ENCODE measurements at places on chromosomes 11 and 22.

- DNase-seq, result no peak
Observed at GRCh38 chr11:93520726-93521509, 22.3 kb downstream of the SMCO4 start.

DNA sequence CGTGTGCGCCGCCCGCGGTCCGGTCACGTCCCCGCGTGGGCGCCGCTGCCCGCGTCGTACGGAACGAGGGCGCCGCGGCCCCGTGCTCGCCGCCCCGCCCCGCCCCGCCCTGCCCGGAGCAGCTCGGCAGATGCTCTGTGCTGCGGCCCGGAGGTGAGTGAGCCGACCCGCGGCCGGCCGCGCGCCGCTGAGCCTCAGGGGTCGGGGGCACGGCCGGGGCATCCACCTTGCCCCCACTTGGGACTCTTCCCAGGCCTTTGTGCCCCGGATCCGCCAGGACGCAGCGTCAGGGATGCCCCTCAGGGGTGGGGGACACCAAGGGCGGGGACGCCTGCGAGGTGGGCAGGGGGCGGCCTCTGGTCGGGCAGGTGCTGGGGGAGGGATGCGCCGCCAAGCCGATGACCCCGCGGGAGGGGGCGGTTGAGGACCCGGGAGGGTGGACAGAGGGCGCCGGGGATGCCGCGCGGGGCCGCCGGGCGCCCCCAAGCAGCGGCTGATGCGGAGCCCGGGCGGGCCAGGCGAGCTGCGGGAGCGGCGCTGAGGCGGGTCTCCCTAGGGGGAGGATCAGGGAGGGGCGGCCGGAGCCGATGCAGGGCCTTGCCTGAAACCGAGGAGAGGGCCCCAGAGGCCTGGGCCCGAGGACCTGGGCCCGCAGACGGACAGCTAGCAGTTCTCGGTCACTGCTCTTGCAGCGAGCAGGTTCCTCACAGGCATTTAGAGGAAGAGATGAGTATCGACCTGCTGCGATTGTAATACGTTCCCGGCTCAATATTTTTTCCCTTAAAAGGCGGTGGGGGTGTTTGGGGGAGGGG is at the start of gene GNAZ:
Gene GNAZ, plus strand, starts transcription at position 102 of the 812 bp plus-strand sequence. CDS start 25,177 bp downstream, outside the sequence.
- DNase-seq, result no peak

- no peak for DNase-seq
Observed at GRCh38 chr11:68969386-68969785, 11.4 kb downstream of the MRGPRD start.

DNA sequence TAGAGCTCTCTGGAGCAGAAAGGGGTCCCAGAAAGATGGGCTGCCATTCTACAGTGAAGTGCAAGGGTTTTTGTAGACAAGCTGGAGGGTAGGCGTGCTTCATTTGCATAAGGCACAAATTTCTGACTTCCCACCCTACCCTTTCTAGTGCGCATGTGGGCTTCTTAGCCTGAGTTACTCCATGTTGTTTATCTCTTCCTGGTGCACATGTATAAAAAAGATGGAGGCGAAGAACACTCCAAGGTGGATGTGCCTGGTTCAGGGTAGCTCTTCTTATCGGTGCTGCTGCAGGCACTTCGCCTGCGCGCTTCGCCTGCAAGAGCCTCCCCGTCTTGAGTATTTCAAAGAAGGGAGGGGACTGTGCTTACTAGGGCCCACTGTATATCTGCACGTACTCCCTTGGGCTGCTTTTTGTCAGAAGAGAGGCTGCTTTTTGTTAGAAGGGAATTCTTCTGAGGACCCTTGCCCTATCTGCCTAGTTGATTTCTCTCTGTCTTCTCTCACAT is 1047.3 kb upstream of the CNTN5 start:
- DNase-seq, result no peak

DNA sequence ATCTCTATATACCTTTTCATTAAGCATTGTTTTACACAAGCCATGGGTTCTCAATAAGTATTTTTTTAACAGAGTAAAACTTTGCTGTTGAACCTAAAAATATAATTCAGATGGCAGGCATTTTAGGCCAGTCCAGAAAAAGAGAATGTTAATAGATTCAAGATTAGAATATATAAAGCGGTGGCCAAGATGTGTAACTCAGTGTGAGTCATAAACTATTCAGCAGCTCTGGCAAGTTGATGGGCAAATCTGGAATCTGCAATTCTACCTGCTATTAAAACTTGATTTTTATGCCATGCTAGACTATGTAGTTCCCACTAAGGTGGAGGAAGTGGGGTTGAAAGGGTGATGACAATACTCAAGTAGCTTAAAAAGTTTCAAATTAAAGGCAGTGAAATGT is 45.4 kb downstream of the CASP12 start:
- DNase-seq, result peak; percentile 38

GRCh38 chr11:1952806-1953482 is 5.8 kb downstream of the MRPL23 start:
- no peak for DNase-seq

DNA sequence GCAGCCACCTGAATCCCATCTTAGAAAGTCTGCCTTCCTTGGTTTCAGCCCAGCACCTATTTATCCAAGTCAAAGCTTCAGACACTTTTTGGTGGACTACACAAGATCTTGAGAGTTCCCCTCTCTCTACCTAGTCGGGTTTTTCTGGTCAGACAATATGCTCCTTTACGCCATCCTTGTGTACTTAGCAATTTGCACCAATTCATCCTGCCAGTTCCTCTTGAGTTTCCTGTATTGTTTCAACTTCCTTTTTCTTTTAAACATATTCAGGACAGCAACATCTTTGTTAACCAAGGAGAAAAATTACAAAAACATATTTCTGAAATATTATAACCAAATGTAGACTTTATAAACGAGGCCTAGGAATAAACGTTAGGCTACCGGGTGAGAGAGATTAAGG is 368.2 kb upstream of the CADM1 start:
- DNase-seq, result no peak

- no peak for DNase-seq
Observed at GRCh38 chr11:124662106-124662505, 11.4 kb downstream of the SIAE start.

DNA sequence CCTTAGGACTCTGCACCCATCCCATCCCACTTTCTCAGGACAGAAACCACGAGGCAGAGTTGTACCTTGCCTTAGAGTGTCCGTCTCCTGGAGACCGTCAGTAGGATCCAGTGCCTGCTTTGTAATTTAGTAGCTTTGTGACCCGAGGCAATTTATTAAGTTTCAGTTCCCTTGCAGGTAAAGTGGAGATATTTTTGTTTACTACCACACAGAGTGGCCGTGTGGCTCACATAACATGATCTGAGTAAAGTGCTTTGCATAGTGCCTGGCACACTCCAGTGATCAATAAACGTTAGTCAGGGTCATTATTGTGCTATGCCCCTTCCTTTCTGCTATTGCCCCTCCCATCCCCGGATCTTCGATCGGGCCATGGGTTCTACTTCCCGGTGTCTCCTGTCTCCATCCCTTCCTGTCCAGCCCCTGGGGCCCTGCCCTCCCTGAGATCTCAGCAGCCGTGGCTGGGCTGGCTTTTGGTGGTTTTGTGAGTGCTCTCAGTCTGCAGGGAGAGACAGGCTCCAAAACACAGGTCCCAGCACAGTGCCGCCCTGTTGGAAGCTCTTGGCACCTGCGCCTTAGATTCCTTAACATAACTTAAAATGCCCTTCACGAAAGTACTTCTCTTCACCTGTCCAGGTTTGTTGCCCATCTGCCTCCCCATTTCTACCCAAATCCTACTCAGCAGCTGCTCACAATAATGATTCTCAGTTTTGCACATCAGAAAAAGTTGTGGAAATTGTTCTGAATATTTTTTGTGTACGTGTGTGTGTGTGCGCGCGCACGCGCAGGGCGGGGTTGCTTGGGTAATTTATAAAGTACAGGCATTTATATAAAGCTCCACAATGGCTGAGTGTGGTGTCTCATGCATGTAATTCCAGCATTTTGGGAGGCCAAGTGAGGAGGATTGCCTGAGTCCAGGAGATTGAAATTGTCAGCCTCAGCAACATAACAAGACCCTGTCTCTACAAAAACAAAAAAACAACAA is 753.7 kb downstream of the NTM start:
- DNase-seq, result no peak

GRCh38 chr22:48709976-48710375 is 1117.7 kb downstream of the BRD1 start:
- DNase-seq, result no peak

GRCh38 chr11:99343117-99343516 is 322.4 kb downstream of the CNTN5 start:
- no peak for DNase-seq

DNA sequence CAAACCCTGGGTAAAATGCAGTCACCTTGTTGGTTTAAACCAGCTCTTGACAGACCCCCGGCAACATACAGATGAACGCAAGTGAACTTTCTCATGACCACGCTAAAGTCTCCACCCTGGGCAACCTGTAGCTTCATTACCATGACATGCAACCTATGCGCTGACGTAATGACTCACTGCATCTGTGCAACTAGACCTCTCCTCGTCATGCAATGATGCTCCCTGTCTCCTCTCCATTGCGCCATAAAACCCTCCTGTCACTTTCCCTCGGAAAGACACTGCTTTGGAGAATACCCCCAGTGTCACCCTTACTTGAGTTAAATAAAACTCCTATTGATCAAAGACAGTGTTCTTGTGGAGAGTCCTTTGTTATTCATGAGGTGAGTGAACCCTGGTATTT is 52.5 kb downstream of the RCN1 start:
- DNase-seq, result no peak

DNA sequence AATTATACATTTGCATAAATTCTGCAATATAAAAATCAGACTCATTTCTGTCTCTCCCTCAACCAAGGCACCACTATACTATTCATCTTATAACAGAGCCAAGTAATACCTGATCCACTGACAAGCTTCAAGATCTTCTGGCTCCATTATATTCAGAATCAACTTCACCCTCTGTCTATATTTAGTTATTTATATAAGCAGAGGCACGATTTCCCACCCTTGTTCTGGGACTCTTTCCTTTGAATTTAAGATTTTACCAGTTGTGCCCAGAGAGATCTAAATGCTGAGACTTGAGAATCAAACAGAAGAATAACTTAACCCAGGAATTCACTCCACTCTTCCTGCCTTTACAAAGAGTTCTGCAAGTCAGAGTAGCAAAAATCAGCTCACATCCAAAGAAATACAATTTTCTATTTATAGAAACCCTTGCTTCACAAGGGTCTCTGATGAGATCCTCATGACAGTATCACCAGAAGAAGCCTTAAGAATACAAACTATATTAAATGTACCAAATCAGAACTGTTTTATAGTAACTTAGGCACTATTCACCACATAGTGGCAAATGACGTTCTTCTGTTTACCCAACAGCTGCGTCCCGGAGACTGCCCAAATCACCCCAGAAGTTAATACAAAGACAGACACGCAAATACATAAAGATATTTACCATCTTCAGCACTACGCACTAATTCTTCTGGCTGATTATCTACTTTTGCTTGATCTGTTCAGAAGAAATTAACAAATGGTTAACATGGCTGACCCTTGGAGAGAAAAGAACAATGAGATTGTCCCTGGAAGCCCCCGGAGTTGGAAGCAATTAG is 32.3 kb upstream of the CCDC89 start:
- no peak for DNase-seq

- DNase-seq, result peak; percentile 17
Observed at GRCh38 chr11:9901943-9902342, 238.1 kb downstream of the SWAP70 start.

DNA sequence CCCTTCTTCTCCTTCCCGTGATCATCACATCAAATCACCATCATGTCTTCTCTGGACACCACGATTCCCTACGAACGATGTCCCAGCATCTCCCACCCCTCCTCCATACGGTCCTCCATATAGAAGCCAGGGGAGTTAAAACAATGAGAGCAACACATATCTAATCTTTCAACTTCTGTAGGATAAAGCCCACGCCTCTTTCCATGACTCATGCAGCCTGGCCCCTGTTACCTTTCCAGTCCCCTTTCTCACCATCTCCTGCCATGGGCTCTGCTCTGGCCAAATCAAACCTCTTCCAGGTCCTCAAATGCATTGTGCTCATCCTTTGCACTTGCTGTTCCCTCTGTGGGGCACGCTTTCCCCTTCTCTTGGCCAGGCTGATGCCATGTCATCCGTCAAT is 23.6 kb downstream of the RPS6KA4 start:
- no peak for DNase-seq

DNA sequence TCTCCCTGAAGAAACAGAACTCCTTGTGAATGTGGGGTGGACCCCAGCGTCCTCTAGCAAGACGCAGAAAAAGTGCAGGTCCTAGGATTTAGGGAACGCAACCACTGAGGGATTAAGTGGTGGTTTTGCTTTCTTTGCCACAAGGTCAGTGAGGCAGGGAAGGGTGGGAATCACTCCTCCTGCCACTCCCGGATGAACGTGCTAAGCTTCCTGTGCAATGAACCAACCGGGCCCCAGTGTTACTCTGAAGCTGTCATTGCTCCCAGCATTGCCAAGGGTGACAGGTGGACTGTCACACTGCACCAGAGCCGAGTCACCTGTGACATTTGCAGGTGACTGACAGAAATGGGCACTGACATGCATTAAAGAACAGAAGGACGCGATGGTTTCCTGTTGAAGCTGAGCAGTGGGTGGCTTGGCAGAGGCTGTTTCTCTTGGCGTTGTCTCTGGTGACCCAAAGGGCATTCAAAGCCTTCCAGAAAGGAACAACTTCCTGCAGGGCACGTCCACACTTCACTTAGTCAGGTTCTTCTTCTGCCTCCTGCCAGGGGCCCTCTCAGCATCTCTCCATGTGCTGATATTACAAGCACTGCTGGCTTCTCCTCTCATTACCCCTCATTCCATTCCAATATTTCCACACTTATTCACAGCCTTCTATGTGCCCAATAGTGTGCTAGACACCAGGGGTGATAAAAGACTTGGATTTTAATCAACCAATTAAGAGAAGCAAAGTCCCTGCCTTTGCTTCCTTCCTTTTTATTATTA is 9.7 kb downstream of the KIRREL3 start:
- DNase-seq, result no peak

- DNase-seq, result no peak
Observed at GRCh38 chr22:21069375-21069774, 23.6 kb downstream of the LRRC74B start.

GRCh38 chr22:31394326-31394725 is 5.1 kb upstream of the DRG1 start:
- no peak for DNase-seq

DNA sequence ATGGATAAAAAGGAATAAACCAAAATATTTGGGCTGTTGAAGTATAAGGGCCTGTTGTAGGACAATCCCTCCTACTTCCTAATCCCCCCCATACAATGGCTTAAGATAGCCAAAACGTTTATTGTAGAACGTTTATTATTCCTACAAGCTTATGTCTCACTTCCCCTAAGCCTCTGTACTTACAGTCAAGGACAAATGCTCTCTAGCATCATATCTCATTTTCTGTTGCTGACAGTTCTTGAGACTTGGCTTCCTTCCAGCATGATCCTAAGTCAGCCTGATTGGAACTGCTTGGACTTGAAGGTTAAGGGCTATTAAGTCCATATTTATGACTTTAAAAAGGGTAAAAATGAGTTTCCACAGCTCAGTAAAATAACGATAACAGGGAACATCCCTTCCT is 8.8 kb downstream of the MISFA start:
- peak; percentile 78 for DNase-seq

All from iris pigment epithelial cell (primary cell).